RCC 7860 (cell line): ENCODE measurements at places on chromosomes 16 and 17.
A peak's percentile ranks its signal among the peaks of the same experiment; 100 is the strongest.

- no peak for DNase-seq
Measured at GRCh38 chr17:1707107-1707506, 3.1 kb downstream of the TLCD2 start.

GRCh38 chr17:2197271-2197670 is 106.3 kb downstream of the SMG6 start:
- DNase-seq, result no peak

GRCh38 chr17:17661134-17661533 is 20.1 kb upstream of the RAI1 start:
- no peak for DNase-seq

DNA sequence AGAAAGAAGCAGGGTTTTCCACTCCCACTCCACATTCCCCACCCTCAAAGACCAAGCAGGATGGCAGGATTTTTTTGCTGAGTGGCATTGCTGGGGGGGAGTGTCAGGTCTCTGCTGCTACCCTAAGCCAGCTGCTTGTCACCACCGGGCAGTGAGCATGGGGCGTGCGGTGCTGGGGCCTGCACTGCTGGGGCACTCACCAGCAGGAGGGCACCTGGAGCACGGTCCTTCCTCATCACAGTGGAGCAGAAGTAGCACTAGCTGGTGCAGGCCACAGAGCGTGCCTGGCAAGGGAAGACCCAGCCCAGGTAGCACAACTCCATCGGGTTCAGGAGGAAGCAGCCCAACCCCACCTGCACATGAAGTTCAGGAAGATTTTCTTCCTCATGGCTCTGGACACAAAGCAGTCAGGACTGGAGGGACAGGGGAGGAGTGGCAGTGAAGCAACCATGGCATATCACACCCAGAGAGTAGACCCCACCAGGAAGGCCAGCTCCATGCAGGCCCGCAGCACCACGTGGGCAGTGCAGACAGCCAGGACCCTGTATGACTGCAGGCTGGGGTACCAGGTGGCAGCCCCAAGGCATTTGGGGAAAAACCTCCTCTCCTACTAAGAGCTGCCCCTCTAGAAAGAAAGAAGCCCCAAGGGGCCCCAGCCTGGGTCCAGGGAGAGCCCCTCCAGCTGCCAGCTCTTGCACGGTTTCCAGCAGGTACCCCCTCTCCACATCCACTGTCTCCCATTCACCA is 16.7 kb upstream of the MYO18A start:
- DNase-seq, result no peak

DNA sequence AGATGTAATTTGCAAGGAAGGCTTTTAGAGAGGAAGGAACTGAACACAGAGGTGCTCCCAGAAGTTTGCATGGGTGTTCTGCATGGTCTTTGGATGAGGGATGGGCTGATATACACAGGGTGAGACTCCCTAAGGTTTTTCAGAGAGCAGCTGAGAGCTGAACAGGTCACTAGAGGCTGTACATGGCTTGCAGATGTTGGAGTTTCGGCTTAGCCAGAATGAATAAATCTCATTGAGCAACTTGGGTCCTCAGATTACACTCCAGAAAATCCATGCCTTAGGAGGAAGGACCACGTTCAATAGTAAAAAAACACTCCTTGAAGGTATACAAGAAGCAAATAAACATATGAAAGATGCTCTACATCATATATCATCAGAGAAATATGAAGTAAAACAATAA is 7.5 kb upstream of the ITGB3 start:
- DNase-seq, result no peak

DNA sequence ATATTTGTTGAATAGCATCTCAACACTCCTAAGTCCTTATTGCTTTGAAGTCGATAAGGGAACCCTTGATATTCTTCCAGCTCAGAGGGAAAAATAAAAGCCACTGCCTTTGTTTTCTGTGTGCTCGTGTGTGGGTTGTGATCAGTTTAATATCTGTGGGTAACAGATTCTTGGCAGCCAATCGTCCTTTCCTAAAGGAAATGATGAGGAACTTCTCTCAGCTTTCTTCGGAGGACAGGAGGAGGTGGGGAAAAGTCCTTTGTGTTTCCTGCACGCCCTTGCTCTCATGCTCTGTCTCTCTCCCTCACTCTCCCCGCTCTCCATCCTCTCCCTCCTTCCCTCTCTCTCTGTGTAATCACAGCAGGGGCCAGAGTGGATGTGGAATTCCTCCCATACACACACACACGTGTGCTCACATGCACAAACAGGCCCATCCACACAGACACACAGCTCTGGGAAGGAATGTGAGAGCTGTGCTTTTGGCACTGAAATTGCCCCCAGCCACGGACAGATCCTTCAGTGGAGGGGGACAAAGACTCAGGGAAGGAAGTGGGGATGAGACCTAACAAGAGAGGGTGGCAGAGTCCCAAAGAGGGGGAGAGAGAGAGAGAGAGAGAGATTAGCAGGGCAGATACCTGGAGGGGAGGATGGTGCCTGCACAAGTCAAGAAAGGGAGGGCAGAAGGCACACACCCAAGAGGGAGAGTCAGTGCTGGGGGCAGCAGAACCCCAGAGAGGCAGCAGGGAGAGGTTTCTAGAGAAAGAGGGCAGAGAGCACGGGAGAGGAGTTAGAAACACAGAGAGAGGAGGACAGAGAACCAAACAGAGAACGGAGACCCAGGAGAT is 83.5 kb upstream of the PLCG2 start:
- no peak for DNase-seq

GRCh38 chr16:11302977-11303376 is 21.8 kb upstream of the PRM1 start:
- no peak for DNase-seq

GRCh38 chr17:75301049-75301448 is 11.8 kb upstream of the SLC25A19 start:
- DNase-seq, result no peak

GRCh38 chr17:42287977-42288802 is at the start of gene STAT5A:
STAT5A (plus strand) TSS chr17:42288498; CDS start chr17:42289412, 914 bp downstream.
- DNase-seq, result no peak

DNA sequence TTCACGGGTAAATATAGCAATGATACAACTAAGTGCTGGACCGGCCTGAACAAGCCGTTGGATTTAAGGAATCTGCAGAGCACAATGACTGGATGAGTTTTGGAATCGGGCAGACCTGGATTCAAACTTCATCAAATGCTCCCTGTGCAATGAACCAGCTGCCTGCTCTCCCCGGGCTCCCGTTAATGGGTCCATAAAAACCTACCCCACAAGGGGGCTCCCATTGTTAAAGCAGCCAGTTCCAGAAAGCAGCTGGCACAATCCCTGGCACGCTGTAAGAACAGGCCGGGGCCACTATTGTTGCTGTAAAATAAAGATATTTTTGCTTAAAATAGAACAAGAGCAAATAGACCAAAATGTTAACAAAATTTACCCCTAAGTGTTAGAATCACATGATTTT is 131.9 kb downstream of the C16orf95 start:
- no peak for DNase-seq

GRCh38 chr17:15262291-15263205 is 2.6 kb downstream of the PMP22 start:
- DNase-seq, result peak; percentile 28
